ENCODE measurements at places on chromosomes 5 and 9. TPM values are rescaled to one million over a fixed set of nuclear protein-coding genes. Genes with fewer than 3 reads are reported as not detected.

Gene PIP5K1B
- total RNA-seq, result not detected

Gene PDE8B
- not detected for total RNA-seq

DNA sequence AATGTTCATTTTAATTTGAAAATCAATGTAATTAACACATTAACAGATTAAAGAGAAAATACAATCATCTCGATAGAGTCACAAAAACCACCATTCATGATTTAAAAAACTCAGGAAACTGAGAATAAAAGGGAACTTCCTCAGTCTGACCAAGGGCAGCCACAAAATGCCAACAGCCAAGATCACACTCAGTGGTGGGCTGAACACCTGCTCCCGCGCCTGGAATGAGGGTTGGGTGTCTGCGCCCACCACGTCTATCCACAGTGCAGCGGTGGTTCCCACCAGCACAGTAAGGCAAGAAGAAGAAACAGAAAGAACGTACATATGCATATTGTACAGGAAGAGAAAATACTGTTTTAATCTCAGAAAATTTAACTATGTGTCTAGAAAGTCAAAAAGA lies 11.7 kb upstream of the NSMF start:
- DNase-seq, result no peak

GRCh38 chr9:84331119-84331809 lies 9.3 kb downstream of the SLC28A3 start:
- DNase-seq, result no peak

- DNase-seq, result no peak
Measured at GRCh38 chr9:109101202-109101595, 18.5 kb downstream of the TMEM245 start.
